Left ventricle myocardium inferior (tissue), 1 donor: ENCODE measurements at places on chromosomes 6 and 20. TPM values are rescaled to one million over a fixed set of nuclear protein-coding genes. Genes with fewer than 3 reads are reported as not detected.
A peak's percentile ranks its signal among the peaks of the same experiment; 100 is the strongest.

- DNase-seq: no peak
Observed at GRCh38 chr6:11473008-11473740, 64.4 kb upstream of the TMEM170B start.

Gene ZSCAN9
- 9.7 TPM for total RNA-seq

Gene MOCS1
- 28.6 TPM for total RNA-seq

Gene MACROD2
- 3.6 TPM for total RNA-seq

GRCh38 chr6:145632971-145633370 is 102.3 kb downstream of the EPM2A start:
- no peak for DNase-seq

DNA sequence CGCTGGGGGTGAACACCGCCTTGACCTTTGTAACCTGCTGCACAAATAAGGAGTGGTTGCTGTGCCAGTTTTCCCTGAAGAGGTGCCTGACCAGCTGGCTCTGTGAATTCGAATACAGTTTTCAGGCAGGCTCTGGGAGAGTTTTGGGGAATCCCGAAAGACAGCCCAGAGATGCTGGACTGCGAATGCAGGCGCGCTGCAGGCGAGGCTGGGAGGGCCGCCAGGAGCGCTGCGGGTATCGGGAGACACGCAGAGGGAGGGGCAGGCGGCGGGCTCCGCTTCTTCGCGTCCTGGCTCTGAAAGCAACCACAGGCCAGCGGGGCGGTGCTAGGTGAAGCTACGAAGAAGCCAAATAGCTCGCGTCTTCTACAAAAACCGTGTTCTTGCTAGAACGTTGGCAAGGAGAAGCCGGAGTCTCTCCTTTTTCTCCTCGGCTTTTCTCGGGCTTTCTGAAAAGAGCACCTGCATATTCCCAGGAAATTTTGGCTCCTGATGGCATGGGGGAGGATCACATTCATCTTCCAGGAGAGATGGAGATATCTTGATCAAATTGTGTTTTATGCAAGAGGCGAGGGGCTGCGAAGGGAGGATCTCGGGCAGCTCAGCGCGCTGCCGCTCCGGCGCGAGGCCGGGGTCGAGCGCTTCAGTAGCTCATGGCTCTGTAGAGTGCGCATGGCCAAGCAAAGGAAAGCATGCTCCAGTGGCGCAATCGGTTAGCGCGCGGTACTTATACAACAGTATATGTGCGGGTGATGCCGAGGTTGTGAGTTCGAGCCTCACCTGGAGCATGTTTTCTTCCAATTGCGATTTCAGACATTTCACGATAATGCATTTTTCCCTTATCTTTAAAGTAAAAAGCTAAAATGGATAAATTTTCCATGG is 158.1 kb upstream of the ZNF184 start:
- no peak for DNase-seq

DNA sequence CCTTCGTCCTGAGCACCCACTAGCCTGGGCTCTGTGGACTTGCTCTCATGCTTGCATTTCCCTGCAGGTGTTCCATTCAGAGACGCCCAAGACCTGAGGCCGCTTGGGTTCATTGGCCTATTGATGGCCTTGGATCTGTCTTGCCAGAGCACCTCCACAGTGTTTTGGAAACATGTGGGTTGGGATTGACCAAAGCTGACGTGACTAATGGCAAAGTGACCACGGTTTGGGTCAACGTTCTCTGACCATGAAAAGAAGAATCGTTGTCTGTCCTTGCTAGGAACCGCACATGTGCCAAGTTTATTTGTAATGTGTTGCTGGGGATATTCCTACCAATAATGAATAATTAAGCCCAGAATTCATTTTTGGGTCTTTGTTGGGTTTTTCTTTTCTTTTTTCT is 29.8 kb upstream of the BMP6 start:
- no peak for DNase-seq

DNA sequence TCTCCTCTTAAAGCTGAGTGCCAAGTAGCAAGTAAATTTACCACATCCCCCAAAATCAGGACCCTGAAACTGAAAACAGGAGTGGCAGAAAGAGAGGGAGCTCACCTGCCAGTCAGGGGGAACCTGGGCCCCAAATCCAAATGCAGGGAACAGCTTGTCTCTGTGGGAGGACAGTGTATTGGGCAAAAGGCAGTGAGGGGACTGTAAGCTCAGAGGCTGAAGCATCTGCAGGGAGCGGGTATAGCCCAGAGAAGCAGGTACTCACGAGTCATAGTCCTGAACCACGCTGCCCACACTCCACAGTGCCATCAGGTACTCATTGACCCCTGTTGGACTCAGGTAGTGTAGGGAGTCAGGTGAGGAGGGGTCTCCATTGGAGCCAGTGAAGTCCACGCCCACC is 15.0 kb downstream of the SPAG4 start:
- no peak for DNase-seq

DNA sequence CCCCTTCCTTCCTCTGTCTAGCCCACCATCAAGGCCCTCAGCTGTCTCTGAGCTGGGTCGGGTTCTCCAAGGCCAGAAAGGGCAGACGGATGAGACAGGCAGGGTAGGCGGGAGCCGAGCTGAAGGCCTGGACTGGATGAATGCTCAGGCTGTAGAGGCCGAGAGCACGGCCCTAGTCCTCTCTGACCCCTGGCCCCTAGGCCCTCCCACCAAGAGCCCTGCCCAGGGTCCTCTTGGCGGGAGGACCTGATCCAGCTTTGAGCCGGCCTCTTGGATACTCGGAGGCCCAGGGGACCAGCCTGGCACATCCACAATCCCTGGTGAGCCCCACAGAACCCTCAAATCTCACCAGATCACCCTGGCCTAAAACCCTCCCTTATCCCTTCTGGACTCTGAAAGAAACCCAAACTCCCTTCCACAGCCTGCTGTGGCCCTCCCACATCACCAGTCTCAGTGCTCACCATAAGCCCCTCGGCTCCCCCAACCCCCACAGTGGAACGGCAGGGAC is 8.2 kb downstream of the ADISSP start:
- no peak for DNase-seq

- no peak for DNase-seq
Observed at GRCh38 chr20:5748246-5748645, 2.0 kb upstream of the SHLD1 start.

Gene GSTA2
- total RNA-seq: not detected

GRCh38 chr6:43940393-43941087 is 170.5 kb downstream of the VEGFA start:
- peak; percentile 7 for DNase-seq

DNA sequence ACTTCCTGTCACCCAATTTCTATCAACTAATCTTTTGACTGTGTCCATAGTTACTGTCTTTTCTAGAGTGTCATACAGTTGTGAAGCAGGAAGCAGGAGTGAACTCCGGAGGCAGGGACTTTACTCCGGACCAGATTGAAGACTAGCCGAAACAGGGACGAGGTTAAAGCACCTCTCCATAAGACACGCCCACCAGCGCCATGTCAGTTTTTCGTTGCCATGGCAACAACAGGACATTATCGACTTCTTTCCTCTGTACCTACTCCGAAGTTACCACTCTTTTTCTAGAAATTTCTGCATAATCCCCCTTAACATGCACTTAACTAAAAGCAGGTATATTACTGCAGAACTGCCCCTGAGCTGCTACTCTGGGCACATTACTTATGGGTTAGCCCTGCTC is 25.2 kb downstream of the TRIM38 start:
- DNase-seq: no peak

DNA sequence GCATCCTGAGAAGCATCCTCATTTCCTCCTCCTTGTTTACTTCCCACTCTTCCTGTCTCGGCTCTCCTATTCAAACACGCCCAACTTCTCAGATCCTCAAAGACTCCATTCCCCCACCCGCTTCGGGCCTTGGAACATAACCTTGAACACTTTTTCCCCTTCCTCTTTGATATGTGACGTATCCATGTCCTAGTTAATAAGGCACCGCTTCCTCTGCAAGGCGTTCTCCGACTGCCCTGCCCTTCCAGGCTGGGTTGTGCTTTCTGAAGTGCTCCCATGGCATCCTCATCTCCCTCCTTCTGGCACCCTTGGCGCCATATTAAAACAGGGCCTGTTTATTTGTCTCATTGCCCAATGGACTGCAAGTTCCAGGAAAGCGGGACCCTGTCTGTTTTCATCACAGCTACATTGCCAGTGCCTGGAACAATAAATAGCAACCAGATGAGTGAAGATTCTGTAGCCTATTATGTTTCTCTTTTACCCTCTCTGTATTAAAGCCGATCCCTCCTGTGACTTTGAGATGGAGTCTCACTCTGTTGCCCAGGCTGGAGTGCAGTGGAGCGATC is 115.3 kb upstream of the TRAF3IP2 start:
- no peak for DNase-seq

- no peak for DNase-seq
Observed at GRCh38 chr20:2156666-2157624, 55.3 kb downstream of the STK35 start.

Gene HSPA1A
- total RNA-seq: 271 TPM

DNA sequence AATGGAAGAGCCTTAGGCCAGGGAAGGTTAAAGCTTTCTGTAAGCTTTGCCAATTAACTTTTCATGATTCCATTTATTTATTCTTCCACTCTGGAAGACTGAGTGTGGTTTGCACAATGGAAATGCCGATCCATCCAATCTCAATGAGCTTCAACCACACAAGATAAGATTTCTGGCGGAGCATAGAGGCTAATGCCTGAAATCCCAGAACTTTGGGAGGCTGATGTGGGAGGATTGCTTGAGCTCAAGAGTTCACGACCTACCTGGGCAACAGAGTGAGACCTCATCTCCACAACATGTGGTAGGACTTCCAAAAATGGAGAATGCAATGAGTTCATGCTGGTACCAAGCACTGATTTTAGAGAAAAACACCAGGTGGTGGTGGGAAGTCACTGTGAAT is 6.2 kb downstream of the ENPP1 start:
- DNase-seq: no peak

DNA sequence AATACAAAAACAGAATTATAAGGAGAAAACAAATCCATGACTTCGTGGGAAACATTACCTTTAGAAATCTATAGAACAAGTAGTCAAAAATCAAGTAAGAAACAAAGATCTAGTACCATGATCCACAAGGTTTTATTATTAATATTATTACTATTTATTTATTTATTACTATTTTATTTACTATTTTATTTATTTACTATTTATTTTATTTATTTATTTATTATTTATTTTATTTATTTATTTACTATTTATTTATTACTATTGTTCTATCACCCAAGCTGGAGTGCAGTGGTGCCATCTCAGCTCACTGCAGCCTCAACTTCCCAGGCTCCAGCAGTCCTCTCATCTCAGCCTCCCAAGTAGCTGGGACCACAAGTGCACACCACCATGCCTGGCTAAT is 13.5 kb upstream of the ELMO2 start:
- no peak for DNase-seq

GRCh38 chr6:144310765-144311164 is 25.6 kb downstream of the UTRN start:
- DNase-seq: no peak

- DNase-seq: no peak
Observed at GRCh38 chr20:52427960-52428359, 236.4 kb upstream of the ZFP64 start.

- DNase-seq: peak; percentile 44
Observed at GRCh38 chr6:150204705-150205472, 62.0 kb downstream of the PPP1R14C start.

DNA sequence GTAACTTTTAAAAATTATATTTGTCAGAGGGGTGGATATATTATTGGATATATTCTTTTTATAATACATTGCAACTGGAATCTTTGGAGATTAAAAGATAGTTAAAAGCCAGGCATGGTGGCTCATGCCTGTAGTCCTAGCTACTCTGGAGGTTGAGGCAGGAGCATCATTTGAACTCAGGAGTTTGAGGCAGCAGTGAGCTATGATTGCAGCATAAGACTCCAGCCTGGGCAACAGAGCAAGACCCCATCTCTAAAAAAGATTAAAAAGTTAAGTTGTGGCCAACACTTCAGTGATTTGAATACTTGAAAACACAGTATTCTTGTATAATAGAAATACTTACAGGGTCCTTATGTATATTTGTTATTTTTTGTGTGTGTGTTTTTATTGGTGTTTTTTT is 15.2 kb downstream of the MAPRE1 start:
- no peak for DNase-seq

DNA sequence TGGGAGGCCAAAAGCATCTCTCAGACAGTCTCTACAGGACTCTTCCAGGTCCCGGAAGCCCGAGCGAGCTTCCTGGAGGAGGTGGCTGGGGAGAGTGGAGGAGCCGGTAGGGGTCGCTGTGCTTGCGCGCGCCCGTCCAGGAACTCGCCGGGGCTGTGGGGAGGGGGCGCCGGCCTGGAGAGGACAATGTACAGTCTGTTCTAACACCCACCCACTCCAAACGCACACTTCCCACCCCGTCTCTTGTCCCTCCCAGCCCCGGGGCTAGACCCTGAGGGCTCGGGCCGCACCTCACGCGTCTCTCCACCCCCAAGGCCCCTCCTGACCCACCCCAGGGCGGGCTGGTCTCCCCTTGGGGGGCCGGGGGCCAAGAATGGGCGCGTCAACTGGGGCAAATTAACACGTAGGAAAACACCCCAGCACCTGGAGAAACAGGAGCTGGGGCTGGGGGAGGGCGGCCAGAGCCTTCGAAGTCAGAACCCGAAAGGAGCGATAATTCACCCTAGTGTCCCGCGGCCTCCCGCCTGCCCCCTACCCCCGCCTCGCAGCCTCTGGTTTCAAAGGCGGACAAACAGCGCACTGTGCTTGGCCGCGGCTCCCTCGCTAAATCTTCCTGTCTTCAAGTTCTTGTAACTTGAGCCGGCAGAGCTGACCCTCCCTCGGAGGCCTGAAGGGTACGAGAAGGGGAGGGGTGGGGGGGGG is 103.2 kb upstream of the FOXP4 start:
- peak; percentile 50 for DNase-seq

- no peak for DNase-seq
Observed at GRCh38 chr6:108295676-108296075, 822 bp downstream of the AFG1L start.

Gene CST1
- not detected for total RNA-seq

DNA sequence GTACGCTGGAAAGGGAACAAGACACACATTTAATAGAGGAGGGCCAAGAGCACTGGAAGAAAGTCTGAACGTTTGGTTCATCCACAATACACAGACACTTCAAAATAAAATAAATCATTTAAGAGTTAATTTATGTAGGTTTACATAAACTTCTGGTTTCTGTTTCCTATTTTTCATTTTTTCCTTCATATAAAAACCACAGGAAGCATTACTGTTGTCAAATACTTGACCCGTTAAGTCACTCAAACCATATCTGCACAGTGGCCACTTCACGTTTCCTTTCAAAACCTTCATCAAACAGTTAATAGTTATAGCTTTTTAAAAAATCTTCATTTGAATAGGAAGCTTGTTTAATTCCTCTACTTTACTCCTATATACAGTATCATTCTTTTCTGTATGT is 257.6 kb upstream of the THEMIS start:
- DNase-seq: no peak

Gene CALHM5
- 2.1 TPM for total RNA-seq

- no peak for DNase-seq
Observed at GRCh38 chr20:49853640-49854039, 41.0 kb downstream of the SLC9A8 start.

Gene BCAS1
- not detected for total RNA-seq

DNA sequence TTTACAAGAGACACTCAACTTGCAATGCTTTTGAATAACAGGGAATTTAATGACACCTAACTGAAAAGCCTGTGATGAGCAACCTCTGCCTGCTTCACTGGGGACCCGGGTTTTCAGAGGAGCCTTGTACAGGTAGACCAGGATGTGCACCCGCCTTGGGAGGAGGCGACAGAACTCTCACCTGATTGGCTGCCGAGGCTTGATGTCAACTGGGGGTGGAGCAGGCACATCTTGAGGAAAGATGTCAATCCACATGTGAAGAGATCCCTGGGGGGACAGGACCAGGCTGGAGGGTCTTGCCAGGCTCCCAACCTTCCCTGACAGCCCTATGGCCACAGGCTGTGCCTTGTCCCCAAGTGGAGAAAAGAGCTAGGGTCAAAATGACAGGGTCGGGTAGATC is 19.8 kb downstream of the ERGIC3 start:
- no peak for DNase-seq

Gene TPD52L1
- total RNA-seq: 64.0 TPM

Gene FOXQ1
- total RNA-seq: not detected
